Fibroblast of skin of scalp (primary cell): ENCODE measurements at places on chromosomes 7 and 10.
A peak's percentile ranks its signal among the peaks of the same experiment; 100 is the strongest.

DNA sequence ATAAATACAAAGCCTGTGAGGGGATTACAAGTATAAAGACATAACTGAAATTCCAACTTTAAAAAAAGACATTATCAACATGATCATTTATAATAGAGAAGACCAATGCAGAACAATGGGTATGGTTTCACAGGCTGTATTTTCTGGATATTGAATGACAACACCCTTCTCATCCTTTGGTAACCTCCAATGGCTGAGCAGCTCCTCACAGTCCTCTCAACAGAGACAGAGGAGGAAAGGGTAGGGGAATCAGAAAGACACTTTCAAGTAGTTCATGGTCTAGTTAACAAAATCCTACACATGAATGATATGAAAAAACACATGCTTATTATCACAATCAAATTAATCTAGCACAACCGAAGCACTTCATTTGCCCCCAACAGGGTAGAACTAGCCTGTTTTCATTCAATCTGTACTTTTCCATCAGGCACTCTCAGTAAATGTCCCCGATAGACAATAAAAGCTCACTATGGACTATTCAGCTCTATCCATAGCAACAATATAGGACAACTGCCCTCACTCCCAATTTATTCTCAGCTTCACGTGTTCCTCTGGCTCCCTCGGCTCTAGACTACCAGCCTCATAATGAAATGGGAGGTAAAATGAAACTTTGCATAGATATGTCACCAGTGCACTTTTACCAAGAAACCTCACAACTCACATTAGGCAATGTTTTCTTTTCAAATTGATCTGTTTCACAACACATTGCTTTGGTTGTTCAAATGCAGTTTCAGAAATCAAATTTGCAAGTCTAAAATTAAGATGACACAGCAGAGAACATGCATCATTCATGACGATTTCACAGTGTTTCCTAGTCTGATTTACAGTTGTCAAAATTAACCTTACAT, 211.4 kb downstream of the THSD7A start:
- DNase-seq = no peak

DNA sequence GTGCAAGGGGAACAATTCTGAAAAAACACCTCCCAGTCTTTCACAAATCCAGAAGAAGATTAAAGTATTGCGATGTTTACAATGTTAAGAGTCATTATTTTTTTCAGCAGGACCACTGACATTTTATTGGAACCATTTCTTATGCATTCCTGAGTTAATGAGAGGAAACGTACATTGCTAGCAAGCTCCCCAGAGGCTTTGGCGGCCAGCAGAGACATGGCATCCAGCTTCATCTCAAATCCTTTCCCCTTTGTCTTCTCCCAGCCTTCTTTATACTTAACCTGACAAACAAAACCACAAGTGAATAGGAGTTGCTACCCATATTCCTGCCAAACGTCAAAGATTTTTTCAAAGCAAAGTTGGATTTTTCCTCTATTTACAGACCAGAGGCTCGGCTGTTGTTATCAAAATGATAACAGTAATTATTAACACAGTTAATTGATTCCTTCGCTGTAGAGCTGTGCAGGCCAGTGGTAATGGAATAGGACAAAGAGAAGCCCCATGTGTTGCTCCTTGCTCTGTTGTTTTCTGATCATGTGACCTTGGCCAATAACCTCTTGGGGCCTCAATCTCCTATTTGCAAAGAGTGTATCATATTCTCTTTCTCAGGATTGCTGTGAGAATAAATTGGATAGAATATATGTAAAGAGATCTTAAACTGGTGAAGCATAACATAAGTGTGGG, 32.0 kb downstream of the NRAP start:
- no peak for DNase-seq

GRCh38 chr7:146291900-146292299, 175.3 kb downstream of the CNTNAP2 start:
- DNase-seq = no peak

GRCh38 chr10:43816351-43817321, 168.0 kb upstream of the ZNF32 start:
- DNase-seq = peak; percentile 93

- DNase-seq = peak; percentile 71
Observed at GRCh38 chr7:151705636-151706276, 171.2 kb downstream of the PRKAG2 start.

- DNase-seq = no peak
Observed at GRCh38 chr7:112646783-112647182, 143.4 kb downstream of the TMEM168 start.

GRCh38 chr10:104303594-104304355, 34.5 kb downstream of the ITPRIP start:
- no peak for DNase-seq

- no peak for DNase-seq
Observed at GRCh38 chr10:48494611-48495010, 110.3 kb downstream of the ARHGAP22 start.

DNA sequence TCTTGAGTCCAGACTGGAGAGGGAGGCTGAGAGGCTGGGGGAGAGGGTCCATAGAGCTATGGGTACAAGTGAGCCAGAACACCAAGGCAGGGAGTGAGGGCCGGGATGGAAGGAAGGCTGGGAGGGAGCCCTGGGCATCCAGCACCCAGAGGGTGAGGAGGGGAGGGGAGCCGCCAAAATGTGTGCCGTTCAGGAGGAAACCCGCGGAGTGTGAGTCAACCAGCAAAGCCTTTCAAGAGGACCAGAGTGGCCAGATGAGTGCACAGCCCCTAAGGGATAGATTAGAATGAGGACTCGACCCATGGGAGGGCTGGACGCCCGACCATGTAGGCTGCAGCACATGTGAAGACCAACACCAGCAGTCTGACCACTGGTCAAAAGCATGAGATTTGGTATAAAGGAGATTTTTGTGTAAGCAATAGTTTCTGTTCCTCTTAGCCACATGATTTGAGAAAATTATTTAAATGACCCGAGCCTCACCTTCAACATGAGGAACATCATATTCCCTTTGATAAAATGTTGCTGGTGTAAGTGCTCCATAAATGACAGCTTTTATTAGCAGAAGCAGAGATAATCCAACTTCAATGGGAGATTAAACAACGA, 179.7 kb upstream of the GRB10 start:
- DNase-seq = no peak

GRCh38 chr10:51079766-51080165, 5.5 kb downstream of the PRKG1 start:
- DNase-seq = no peak

DNA sequence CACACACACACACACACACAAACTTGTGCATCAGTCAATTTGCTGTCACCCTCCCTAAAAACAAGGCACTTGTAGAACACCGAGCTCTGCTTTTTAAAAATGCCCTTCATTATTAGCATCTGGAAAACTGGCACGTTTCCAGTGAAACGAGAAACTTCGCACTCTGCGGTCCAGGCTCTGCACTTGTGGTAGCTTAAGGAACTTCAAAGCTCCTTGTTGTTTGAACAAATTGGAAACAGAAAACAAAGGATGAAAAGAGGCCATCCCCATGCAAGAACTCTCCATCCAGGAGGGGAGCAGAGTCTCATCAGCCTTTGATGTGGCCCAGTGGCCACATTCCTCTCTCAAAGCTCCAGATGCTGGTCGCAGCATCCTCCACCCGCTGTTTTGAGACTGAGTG, 105.1 kb downstream of the C10orf90 start:
- peak; percentile 33 for DNase-seq

GRCh38 chr10:94402843-94403379, 570 bp downstream of the TBC1D12 start:
- peak; percentile 46 for DNase-seq

GRCh38 chr10:78520737-78521430, 487.2 kb downstream of the RPS24 start:
- DNase-seq = peak; percentile 21

GRCh38 chr7:78543976-78544375, 745.4 kb downstream of the PHTF2 start:
- DNase-seq = no peak

- no peak for DNase-seq
Observed at GRCh38 chr7:135929249-135929648, 47.9 kb downstream of the MTPN start.

DNA sequence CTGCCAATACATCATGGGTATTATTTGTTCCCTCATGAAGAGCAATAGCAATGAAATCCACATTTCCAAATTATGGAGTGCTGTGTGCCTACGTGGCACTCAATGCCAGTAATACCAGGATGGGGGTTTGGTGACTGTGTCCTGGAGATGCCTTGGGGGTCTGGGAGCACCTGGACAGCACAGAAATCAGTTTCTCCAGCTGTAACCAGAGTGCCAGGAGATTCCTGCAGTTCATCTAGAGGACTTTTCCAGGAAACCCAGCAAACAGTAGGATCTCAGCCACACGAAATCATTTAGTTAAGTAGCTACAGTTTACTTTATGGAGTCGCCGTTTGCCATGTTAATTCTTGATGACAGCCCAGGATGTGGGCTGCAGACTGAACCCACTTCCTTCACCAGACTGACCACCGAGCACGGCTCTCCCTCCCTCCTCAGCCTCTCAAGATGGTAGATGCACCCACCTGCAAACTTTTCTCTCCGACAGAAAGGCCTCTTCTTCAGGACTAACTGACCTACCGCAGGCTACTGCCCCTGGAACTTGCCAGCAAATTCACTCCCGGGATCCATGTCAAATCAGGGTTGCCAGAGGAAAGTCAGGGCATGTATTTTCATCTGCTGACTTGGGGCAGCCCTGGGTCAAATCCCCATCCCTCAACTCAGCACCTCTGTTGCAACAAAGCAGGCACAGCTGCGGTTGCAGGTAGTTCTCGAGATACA, 30.3 kb downstream of the MKI67 start:
- no peak for DNase-seq

GRCh38 chr10:60846173-60846572, 67.9 kb downstream of the CDK1 start:
- DNase-seq = peak; percentile 66

DNA sequence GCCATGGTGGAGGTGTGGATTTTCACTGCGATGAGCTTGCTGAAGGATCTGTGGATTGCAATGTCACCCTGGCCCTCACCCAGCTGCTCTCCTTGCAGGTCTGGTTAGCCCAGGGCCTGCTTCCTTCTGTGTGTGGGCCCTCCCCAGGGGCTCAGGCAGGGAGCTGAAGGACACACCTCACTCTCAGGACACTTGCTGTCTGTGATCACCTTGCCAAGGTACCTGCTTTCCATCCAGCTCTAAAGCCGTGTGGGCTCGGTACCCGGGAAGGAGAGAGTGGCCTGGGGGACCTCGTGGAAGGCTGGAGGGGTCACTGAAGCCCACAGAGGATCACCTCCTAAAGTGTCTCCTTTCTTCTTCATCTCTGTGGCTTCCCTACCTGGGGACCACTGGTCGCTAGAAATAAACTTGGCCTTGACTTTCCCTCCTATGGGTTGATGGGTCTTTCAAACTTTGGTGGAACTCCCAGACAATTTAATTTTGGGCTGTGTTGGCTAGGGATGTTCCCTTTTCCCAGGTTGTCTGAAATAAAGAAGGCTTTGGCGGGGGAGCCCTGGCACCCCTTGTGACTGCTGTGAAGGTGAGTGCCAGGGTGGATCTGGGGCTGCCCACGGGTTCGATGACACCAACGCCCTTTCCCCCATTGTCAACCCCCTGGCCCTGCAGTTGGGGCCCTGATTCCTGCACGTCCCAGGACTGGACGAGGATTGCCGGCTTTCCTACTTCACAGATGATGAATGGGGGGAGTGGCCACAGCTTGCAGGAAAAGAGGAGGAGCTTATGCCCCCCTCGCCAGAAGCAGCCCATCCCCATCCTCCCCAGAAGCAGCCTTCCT, 331.0 kb downstream of the ADARB2 start:
- DNase-seq = no peak

DNA sequence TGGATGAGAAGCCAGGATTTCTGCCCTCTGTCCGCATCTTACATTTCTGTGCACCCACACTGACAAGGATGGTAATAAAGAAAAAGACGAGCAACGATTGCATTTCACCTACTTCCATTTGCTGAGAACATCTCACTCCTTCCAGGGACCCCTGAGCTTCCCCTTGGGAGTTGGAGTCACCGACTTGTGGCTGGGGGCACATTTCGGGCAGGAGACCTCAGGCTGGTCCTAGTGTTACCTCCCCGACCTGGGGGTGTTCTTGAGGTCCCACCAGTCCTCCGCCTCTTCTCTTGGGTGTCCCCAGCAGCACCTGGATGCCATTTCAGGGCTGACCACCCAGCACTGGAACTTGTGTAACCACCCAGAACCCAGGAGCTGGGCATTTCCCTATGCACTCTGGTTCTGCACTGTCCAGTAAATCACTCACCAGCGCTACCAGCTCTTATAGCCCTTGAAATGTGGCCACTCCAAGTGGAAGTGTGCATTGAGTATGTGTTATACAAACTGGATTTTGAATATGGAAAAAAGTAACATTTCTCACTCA, 84.9 kb downstream of the LANCL2 start:
- DNase-seq = no peak

DNA sequence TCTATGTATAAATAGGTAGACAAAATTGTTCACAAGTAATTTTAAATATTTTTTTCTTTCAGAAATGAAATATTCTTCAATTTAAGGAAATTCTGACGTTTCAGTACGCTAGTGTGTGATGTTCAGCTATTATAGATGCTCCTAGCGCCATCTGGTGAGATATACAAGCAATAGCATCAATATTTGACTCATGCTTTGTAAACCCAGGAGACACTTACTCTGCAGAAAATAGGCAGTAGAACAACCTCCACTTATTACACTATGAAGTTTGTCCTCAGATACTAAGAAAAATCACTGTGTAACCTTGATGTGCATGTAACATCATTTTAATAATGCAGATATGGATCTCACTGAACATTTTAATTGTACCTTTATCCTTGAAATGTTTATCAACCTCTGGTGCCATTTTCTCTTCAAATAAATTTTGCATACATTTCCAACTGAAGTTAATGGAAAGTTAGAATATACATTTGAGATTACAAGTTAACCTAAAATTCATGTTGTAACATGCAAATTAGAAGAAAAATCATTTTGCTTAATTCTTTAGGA, 151.5 kb upstream of the FAM3C start:
- peak; percentile 63 for DNase-seq

DNA sequence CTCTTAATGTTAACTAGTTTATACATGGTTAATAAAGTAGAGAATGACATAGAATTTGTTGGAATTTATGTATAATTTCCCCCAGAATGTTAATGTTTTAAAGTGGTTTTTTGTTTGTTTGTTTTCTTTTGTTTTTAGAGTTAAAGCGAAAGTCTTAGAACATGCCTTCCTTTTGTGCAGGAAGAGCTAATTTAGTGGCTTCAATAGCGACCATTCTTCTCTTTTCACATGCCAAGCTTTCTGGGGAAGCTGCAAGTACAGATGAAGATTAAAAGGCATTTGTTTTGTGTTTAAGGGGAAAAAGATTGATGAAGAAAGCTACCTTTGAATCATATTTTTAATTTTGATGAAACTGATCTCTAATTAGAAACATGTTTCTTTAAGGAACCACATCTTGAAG, 256.3 kb upstream of the CSTF2T start:
- no peak for DNase-seq

DNA sequence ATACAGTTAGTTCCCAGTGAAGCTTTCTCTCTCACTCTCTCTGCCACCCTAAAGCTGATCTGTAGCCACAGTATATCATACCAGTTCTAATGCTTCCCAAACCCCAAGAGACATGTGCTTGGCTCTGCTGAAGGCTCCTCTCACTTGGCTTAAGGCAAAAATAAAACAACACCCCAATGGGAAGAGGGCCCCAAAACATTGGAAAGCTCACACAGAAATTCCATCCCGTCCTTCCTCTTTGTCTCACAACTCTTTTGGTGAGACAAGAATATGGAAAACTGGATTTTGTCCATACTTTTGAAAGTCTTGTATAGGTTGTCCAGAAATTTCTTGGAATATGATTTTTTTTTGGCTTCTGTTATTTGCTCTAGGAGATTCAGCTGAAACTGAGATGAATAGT, 56.1 kb upstream of the WNT16 start:
- DNase-seq = no peak

GRCh38 chr7:142925413-142925812, 8.1 kb downstream of the TRPV5 start:
- DNase-seq = no peak

- peak; percentile 19 for DNase-seq
Observed at GRCh38 chr7:13979671-13980435, 9.6 kb downstream of the ETV1 start.
